ENCODE measurements at places on chromosomes 11 and 22.
A peak's percentile ranks its signal among the peaks of the same experiment; 100 is the strongest.

DNA sequence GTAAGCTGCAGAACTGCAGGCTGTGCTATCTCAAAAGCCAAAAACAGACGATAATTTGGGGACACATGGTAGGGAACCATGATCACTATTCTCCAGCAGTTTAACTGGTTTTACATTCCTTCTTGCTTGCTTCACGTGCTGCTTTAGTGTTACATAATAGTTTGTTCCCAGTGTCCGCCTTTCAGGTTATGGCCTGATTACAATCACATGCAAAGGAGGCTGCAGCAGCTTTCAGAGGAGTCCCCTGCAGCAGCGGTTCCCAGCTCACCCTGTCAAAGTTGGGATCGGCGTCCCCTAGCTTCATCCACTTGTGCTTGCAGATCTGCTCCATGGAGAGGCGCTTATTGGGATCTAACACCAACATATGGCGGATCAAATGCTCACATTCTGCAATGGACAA lies 39.2 kb upstream of the APOA1 start:
- DNase-seq: no peak

- no peak for DNase-seq
Measured at GRCh38 chr11:91761406-91762025, 463.1 kb upstream of the FAT3 start.

DNA sequence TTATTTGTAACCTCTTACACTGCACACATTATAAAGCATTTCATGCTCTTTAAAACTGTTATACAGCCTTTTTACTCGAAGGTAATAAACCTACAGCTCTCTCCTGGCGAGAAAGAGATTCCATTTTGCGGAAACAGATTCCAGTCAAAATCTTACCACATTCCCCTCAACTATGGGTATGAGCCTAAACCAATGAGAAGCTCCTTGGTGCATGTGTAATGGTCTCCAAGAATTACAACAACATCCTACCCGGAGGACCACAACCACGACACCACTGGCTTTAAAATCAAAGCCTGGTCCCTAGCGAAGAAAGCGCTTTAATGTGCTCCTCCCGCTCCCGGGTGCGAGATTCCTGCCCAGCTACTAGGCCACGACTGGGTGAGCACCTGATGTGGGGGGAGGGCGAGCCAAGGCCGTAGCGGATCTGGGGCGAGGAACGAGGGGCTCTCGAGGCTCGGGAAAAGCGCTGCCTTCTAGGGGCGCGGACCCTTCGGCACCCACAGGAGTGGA lies 821 bp downstream of the CELF1 start:
- peak; percentile 56 for DNase-seq

DNA sequence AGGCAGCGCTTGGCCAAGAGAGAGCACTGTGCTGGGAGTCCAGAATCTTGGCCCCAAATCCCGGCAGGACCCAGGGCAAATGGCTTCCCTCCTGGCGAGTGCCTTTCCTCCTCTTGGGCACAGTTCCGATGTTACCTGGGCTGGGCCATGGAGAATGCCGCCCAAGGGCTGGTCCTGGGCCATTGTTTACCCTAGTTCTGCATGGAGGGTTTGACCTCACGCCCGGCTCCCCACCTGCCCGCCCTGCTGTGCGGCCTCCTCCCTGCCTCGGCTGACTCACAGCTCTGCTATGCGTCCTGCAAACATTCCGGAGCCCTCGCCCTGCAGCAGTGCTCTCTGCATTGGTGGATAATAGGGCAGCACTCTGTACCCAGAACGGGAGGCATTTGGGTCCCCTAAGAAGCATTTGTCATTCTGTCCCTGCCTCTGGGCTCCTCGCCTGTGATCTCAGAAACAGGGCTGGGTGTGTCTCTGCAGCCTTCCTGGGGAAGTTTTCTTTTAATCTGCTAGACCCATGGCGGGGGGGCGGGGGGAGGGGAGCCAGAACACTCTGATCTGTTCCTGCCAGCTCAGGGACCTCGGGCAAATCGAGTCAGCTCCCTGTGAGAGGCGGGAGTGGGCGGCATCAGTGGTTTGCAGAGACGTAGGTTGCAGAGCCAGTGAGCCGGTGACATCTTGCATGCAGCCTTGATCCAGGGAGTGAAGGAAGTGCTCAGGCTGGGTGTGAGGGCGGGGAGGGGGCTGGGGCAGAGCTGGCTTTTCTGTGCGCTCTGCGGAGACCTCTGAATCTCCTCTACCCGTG lies 32.9 kb upstream of the SMIM38 start:
- DNase-seq: peak; percentile 91

DNA sequence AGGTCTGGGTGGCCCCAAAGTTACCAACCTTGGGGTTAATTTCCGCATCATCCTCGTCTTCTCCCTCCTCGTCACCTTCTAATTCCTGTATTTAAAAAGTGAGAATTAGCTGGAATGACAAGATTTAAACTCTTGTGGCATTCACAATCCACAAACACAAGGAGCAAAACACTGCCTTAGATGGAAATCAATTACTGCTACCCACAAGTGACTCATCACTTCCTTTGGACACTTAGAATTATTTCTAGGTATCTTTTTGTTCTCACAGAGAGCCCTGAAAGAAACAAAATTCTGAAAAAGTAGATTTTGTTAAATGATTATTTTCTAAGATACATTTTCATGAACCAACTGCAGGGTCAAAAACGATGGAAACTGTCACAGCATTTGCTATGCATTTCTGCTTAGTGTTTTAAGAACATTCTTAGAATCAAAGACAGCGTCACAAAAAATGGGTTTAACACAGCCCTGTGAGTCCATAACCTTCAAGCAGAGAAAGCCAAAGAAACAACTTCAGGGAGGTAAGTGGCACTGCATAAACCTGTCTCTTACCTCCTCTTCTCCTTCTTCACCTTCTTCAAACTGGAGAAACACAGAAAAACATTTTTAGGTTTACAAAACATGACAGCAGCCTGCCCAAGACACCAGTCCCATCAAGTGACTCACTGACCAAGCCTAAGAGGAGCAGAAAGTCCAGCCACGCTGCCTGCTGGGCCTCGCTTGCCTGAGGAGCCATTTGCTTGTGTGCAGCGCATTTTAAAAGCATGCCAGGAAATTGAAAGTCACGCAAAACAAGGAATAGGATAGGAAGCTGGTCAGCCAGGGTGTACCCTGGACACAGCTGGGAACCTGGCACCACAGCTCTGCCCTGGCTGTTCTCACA lies 22.3 kb upstream of the PHLDA2 start:
- no peak for DNase-seq

GRCh38 chr11:102171101-102171500 lies 60.9 kb downstream of the YAP1 start:
- DNase-seq: no peak

DNA sequence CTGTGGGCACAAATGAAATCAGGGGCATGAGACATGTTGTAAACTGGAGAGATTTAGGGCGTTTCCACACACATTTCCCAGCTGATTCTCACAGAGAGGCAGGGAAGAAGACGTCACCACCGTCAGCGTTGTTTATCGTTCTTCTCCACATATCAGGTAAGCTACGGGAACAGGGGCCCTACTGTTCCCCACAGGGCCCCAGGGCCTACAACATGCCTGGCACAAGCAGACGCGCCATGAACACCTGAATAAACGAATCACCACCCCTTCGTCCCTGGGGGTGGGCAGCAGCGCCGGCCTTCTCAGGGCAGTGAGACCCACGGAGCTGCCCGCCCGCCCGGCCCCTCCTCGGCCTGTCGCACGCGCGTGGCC lies 342 bp downstream of the EFCAB6 start:
- no peak for DNase-seq

- no peak for DNase-seq
Measured at GRCh38 chr11:104837969-104838639, 60.2 kb downstream of the CASP12 start.

GRCh38 chr11:33773404-33773986 lies 825 bp downstream of the FBXO3 start:
- no peak for DNase-seq

GRCh38 chr11:104524254-104524653 lies 360.3 kb upstream of the PDGFD start:
- DNase-seq: no peak

DNA sequence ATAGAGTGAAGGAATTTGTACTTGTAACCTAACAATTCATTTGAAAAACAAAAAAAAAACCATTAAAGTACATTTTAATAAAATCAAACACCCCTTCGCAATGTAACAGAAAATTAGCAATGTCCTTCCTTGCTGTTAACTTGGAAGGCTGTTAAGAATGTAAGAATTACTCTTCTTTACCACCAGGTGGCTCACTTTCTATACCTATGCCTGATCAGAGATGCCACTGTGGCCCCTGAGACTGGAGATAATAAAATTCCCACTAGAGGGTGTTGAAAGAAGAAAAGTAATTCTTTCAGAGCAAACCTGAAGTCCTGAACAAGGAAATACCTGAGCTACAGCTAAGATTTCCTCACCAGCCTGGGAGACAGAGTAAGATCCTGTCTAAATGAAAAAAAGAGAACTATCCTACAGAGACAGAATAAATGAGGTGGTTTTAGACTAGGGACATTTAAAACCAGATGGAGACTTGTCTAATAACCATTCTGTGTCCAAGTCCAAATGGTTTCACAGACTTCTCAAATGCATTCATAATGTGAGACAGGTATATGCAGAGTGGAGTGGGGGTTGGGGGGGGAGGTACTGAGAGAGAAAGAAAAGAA lies 1089.3 kb downstream of the FAM181B start:
- peak; percentile 42 for DNase-seq

DNA sequence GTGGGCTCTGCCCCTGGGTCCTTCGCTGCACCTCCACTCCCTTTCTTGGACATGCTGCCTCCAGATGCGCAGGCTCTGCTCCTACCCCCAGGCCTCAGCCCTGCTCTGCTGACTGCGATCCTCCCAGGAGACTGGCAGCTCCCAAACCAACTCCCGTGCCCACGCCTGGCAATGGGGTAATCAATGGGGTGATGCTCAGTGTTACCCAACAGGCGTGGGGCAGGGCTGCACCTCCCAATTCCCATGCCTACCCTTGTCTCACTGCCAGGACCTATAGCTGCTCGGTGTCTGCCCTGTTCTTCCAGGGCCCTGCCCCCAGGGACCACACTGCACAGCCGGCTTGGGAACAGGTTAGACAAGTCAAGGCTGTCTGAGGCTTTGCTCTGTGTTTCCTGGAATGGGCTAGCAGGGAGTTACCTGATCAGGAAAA lies at the start of gene ALDH3B2:
Gene ALDH3B2, minus strand, starts transcription at position 182 of the 430 bp plus-strand sequence. CDS start 7,688 bp downstream, outside the sequence.
- DNase-seq: peak; percentile 82

Measured in left lung (tissue), 14 donors.